ENCODE measurements at places on chromosomes 1 and 21.
A peak's percentile ranks its signal among the peaks of the same experiment; 100 is the strongest.

GRCh38 chr1:177645491-177646190, 324.2 kb downstream of the SEC16B start:
- DNase-seq: no peak

- DNase-seq: no peak
These were observed 67.4 kb downstream of the LUZP1 start for GRCh38 chr1:23101101-23101827.

GRCh38 chr1:14733048-14733778, 134.7 kb downstream of the KAZN start:
- peak; percentile 79 for DNase-seq

GRCh38 chr1:64042331-64043100, 160.9 kb upstream of the UBE2U start:
- no peak for DNase-seq

DNA sequence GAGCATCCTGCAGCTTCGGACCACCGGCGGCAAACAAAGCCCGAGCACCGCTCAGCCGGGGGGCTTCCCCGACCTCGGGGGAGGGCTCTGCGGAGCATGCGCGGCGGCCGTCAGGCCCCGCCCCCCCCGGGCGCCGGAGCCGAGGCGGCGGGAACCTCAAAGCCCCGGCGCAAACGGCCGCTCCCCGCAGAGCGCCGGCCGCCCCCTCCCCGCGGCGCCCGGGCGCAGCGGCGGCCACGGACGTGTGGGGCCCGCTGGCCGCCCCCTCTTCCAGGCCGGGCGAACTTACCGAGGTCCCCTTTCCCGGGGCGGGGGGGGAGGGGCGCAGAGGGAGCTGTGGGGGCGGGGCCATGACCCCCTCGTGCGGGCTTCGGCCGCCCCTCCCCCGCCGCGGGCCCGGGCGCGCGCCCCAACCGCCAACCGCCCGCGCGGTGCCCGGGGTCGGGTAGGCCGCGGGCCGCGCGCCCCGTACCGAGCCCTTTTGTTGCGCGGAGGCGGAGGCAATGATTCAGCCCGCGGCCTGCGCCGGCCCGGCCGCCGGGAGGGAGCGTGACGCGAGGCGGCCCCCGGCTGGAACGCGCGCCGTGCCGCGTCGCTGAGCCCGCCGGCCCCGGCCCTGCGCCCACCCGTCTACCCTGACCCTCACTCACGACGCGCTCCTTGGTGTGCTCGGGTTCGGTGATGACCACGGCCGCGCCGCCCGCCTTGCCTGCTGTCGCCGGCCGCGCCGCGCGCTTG, 1.7 kb downstream of the RCC2 start:
- peak; percentile 77 for DNase-seq

DNA sequence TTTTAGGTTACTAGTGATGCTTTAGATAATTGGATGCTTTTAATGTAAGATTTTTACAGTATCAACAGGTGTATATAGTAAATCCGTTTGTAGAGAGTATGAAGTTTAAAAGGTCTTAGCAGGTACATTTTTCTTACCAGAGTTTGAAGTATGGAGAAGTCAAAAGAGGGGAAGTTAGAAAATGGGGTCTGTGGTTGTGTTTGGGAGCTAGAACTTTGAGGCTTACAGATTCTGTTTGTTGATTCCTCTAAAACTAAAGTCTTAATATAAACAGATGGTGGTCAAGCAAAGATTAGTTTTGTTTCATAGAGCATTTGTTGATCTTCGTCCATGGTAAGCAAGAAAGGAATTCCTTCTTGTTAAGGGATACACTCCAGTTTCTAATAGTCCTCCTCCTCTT, 35.8 kb downstream of the CDC42 start:
- no peak for DNase-seq

GRCh38 chr1:109877317-109877771, 33.3 kb upstream of the CSF1 start:
- no peak for DNase-seq

DNA sequence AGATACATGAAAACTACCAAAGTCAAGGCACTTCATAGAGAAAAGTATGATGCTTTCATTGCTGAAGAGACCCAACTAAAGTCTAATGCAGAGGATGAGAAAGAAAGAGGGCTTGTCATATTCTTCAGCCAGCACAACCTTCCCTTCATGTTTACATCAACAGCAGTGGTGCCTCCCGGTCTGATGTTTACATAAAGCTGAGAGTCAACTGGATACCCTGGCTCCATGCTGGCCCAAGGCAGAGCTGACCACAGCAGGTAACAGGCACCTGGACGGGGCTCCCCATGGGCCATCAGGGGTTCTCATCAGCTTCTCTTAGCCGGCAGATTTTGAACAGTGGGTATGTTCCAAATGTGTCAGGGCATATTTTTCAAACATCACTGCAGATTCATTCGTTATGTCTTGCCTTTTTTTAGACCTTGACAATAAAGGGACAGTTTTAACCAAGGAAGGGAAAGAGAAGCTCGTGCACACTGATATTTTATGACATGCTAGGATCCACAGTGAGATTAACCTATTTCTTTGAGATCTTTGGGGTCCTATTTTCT, 117.1 kb downstream of the NRIP1 start:
- no peak for DNase-seq

DNA sequence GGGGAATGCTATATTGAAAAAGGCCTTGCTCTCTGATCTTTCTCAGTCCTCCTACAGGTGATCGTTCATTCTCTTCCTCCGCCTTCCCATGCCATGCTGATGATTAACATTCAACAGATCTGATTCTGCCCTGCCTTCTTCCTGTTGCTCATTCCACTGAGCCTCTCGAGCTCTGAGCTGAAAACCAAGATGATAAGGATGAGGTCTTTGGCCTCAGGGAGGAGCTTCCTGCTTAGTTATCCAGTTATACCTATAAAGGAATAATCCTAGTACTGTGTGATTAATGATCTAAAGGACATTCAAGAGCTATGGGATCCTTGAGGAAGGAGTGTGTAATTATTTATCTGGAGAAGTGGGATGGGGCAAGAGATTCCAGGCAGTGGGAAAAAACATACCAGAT, 25.2 kb upstream of the MAP3K7CL start:
- DNase-seq: no peak

- no peak for DNase-seq
These were observed 29.7 kb downstream of the CHODL start for GRCh38 chr21:18274370-18274769.

- DNase-seq: no peak
These were observed 7.6 kb downstream of the SAMSN1 start for GRCh38 chr21:14538483-14538882.

DNA sequence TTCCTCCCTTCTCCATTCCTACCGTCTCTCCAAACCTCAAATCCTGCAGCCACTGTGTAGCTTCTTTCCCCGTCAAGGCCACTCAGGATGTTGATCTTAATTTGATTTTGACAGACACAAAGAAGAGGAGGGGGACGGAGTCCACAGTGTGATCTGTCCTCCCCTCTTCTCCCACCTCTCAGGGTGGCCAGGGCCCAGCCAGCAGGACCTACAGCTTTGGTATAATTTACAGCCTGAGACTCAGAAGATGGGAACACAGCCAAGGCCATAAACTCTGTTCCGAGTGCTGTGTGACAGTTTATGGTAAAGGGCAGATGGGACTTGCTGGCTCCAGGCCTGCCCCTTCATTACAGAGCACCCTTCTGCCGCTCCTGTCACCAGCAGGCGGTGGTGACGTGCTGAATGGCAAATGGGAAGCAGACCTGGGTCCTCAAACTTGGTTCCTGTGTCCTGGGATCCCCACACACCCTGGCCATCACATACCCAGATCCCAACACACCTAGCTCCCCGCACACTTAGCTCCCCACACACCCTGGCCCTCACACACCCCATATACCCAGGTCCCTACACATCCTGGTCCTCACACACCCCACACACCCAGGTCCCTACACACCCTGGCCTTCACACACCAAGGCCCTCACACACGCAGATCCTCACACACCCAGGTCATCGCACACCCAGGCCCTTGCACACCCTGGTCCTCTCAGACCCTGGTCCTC, 71.6 kb downstream of the CD2 start:
- DNase-seq: peak; percentile 51

DNA sequence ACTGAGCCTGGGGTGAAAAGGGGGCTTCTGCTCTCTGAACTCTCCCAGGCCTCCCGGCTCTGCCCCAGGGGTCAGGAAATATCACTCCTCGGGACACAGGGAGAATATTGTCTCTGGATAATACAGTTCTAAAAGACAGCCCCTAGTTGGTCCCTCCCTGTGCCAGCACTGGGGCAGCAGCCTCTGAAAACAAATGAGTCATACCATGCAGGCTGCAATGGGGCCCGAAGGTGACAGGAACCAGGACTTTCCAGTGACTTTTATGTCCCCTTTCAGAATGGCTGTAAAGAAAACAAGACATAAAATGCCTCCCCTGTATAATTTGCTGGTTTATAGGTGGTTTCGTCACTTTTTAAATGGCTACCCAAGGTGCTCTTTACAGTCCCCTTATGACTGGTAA, 360.0 kb downstream of the NPHP4 start:
- DNase-seq: no peak

GRCh38 chr1:42853116-42853884, 6.9 kb downstream of the ZNF691 start:
- no peak for DNase-seq

GRCh38 chr1:18004278-18004677, 103.3 kb upstream of the IGSF21 start:
- DNase-seq: no peak

GRCh38 chr1:98661544-98662355, at the start of gene SNX7:
TSS of gene SNX7 (plus strand) at chr1:98661721. CDS start at chr1:98661732, 11 bp downstream.
- peak; percentile 41 for DNase-seq

DNA sequence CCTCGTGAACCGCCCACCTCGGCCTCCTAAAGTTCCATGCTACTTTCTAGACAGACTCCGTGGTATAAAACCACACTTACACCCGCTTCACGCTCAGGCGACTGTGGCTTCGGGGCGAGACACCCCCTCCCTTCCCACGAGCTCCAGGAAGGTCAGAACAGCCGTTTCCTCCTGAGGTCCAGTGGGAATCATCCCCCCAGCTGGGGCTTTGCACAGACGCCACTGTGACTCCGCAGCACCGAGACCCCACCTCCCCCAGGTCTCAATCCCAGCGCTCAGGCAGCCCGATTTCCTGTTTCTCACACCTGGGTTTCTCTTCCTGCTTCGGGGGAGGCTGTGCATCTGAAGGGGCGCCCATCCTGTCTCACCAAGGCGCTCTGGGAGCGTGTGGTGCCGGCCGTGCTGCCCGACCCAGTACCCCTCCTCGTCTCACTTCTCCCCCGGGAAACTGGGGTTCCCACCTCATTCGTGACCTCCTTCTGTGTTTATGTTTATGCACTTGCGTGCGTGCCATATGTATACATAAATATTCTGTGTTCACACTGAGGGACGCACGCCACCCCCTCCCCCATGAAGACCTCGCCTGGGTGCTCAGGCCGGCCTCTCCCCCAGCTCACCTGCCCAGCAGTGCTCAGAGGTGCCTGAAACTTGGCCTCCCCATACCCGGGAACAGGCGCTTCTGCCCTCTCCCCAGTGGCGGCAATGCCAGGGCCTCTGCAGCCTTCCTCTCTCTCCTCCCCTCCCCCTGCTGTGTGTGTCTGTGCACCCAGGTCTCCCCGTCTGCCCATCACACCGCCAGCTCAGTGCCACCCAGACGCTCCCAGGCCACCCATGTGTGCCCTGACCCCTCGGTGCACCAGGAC, 14.6 kb downstream of the SLC35E2B start:
- no peak for DNase-seq

GRCh38 chr1:211613108-211613947, 34.4 kb upstream of the SLC30A1 start:
- DNase-seq: no peak

- no peak for DNase-seq
These were observed 48.6 kb downstream of the SCYL3 start for GRCh38 chr1:169844941-169845608.

DNA sequence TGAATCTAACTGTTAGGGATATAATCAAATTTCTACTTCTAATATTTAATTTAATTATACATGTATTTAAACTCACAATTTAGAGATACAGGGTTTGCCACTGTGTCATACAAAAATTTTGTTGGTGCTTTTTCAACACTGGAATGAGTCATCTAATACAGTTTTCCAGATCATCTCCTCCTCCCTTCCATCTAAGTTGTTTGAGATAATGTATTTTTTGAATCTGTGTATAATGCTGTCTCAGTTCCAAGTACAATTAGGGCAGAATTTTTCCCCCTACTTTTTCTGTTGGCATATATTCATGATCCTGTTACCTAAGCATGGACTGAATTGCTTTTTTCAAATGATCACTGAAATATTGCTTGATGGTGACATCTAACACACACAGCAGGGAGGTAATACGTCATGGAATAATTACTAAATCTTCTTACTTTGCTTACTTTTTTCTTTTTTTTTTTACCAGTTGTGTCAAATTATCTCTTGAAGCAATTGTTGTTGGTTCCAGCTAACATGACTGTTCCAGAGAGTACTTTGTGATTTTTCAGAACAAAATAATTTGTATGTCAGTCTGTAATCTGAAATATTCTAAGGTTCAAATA, 146.0 kb downstream of the MAGI3 start:
- DNase-seq: no peak

DNA sequence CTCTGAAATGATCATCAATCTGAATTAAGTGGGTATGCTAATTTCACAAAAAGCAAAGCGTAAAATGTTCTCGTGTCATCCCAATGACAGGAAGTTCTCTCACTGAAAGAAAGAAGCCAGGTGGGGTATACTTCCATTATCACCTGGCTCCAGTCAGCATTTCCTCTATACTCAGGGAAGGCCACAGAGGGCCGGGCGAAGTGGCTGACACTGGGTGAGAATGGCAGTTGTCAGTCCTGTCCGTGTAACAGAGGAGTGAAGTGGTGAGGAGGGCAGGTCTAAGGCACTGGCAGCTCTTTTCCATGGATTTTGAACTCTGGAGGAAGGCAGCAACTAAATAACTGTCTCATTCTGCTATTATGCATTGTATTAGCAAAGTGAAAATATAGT, 60.4 kb downstream of the CAPN2 start:
- DNase-seq: no peak

DNA sequence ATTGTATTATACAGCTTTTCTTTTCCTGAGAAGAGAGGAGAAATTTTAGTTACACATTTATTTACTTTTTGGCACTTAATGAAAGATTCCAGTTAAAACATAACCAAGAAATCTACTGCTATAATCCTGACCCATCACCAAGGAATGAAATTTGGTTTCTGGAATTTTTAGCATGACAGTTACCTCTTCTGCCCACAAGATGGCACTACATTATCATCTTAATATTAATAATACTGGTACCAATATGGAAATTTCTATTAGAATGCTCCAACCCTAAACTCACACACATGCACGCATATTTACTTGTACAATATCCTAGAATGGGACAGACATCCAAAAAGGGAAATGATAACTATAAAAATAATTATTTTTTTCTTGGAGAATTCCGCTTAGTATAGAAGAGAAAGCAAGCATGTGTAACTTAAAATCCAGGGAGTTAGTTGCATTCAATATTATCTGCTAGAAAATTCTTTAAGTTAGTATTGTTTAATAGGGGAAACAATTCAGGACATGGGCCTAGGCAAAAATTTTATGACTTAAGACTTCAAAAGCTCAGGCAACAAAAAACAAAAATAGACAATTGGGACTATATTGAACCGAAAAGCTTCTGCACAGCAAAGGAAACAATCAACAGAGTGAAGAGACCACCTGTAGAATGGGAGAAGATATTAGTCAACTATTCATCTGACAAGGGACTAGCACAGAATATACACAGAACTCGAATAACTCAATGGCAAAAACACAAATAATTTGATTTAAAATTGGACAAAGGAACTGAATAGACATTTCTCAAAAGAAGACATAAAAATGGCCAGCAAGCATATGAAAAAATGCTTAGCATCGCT, 37.4 kb downstream of the MAP3K21 start:
- no peak for DNase-seq
